ENCODE measurements at places on chromosomes 5 and 9.

DNA sequence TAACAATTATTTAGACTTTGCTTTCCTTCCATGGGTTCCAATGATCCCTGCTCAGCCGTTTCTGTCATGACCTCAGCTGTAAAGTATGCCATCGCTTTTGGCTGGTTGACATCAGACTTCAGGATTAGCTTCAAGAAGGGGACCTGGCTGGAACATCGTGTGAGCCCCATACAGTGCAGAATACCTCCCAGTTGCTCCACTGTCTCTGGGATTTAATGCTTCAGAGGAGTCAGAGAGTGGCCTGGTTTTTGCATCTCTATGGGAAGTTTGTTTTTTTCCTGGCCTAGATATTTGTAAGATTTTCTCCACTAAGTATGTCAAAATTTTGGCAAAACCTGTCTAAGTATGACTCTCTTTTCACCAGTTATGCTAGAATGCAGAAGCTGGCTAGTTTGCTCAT, 216.9 kb downstream of the GABBR2 start:
- H3K27ac ChIP-seq = no peak overlapping the region
- H3K36me3 ChIP-seq = no peaks in the 10 kb centered on the region
- H3K4me3 ChIP-seq = no peak overlapping the region
- peaks cover 23% of the 10 kb centered on the region for H3K4me1 ChIP-seq

GRCh38 chr9:134496413-134497282, 145.0 kb upstream of the COL5A1 start:
- H3K36me3 ChIP-seq = no peaks in the 10 kb centered on the region
- DNase-seq = peak; percentile 43
- H3K27ac ChIP-seq = no peak overlapping the region
- peaks cover 25% of the 10 kb centered on the region for H3K27me3 ChIP-seq
- peaks cover 6% of the 10 kb centered on the region for H3K4me1 ChIP-seq
- H3K4me3 ChIP-seq = no peak overlapping the region

GRCh38 chr5:144710637-144711036, 540.0 kb downstream of the KCTD16 start:
- H3K27ac ChIP-seq = no peak overlapping the region
- H3K36me3 ChIP-seq = no peaks in the 10 kb centered on the region
- no peaks in the 10 kb centered on the region for H3K4me1 ChIP-seq
- no peaks in the 10 kb centered on the region for H3K27me3 ChIP-seq
- DNase-seq = no peak

DNA sequence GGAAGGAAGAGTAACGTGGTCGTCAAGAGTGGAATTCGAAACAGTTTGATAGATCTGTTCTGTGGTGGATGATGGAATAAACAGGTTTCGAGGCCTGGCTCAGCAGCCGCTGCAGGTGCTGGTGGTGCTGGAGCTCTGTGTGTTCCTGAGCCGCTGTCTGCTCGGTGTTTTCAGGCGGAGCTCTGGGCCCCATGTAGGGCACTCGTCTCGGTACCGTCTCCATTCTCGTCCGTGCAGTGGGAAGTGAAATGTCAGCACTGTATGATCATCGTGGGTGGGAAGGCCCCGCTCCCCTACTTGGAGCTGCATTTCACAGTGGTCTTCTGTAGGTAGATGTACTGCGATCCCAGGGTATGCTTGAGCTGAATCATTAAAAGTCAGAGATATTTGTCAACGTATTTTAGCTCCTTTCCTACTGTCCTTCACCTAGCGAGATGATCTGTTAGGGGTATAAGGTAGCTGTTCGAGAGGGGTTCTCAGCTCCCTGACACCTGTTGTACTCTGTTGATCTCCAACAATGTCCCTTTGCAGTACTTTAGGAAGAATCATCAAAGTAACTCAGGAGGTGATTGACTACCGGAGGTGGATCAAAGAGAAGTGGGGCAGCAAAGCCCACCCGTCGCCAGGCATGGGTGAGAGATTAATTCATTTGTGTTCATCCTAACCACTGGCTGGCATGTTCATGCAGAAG, 35.9 kb downstream of the TENT4A start:
- H3K36me3 ChIP-seq = peaks cover 78% of the 10 kb centered on the region
- H3K4me1 ChIP-seq = no peaks in the 10 kb centered on the region
- no peak for DNase-seq
- no peaks in the 10 kb centered on the region for H3K27me3 ChIP-seq
- no peak overlapping the region for H3K27ac ChIP-seq

- no peak overlapping the region for H3K27ac ChIP-seq
- DNase-seq = no peak
- no peaks in the 10 kb centered on the region for H3K27me3 ChIP-seq
- no peaks in the 10 kb centered on the region for H3K36me3 ChIP-seq
- no peaks in the 10 kb centered on the region for H3K4me1 ChIP-seq
Observed at GRCh38 chr5:81007637-81008027, 47.5 kb downstream of the RASGRF2 start.

GRCh38 chr5:63572740-63573139, 389.5 kb downstream of the HTR1A start:
- no peaks in the 10 kb centered on the region for H3K4me1 ChIP-seq
- H3K27me3 ChIP-seq = no peaks in the 10 kb centered on the region
- H3K4me3 ChIP-seq = no peak overlapping the region
- H3K27ac ChIP-seq = no peak overlapping the region

- H3K4me1 ChIP-seq = no peaks in the 10 kb centered on the region
- no peaks in the 10 kb centered on the region for H3K36me3 ChIP-seq
- no peaks in the 10 kb centered on the region for H3K27me3 ChIP-seq
- DNase-seq = no peak
Observed at GRCh38 chr9:107577140-107577776, 87.7 kb upstream of the KLF4 start.

DNA sequence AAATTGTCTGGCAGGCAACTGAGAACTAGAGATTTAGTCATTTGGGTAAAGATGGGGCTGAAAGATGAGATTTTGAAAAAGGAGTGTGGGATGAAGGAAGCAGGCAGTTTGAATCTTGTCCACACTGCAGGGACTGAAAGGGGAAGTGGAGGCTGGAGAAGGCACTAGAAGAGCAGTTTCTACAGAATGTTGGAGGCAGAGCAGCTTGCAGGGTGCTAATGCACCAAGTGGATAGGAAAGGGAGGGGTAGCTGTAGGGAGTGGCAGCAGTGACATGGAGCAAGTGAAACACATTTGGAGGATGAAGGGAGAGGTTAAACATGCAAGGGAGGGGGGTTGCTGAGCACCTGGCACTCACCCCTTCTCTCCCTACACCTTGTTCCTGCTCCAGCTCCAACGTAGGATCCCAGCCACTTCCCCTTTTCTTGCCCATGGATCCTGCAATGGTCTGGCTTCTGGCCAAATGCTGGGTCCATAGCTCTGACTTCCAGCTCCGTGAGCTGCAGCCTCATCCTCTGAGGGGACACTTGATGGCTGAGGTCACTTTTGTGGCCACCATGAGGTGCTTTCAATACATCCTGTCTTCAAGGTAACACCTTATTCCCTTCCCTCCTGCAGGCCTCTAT, 30.0 kb upstream of the FGD3 start:
- H3K36me3 ChIP-seq = no peaks in the 10 kb centered on the region
- H3K27me3 ChIP-seq = peaks cover 21% of the 10 kb centered on the region
- H3K4me1 ChIP-seq = no peaks in the 10 kb centered on the region
- no peak for DNase-seq
- H3K4me3 ChIP-seq = no peak overlapping the region

GRCh38 chr5:173743641-173744343, 127.3 kb upstream of the BOD1 start:
- H3K4me1 ChIP-seq = peaks cover 26% of the 10 kb centered on the region
- no peak for DNase-seq

DNA sequence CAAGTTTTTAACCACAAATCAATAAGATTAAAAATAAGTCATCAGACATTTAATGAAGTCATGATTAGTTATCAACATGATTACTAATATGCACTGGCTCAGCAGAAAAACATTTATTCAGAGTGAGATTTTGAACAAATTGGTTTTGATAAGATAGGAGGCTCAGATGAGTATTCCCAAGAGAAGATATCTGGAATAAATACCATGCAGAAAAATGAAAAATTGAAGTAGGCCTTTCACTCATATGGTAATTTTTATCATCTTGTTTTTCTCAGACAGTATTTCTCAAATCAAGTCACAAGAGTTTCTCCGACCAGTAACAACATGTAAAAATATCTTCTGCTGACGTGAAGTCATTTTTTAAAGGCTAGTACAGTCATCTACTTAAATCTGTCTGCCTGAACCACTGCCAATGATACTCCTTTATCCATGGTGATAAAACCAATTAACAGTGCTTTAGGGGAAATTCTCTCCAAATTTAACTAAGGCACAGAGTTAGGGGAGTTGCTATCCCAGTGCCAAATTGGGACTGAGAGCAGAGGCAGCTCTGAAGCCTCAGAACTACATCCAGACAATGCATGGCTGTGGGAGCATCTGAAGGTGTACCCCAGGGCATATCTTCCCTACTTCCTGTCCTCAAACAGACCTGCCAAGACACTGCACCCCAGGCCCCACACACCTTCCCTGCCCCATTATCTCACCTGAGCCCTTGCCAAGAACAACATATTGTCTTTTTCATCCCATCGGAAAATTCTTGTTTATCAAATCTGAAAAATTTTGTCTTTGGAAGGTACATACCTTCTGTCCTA, 105.5 kb upstream of the TSLP start:
- no peaks in the 10 kb centered on the region for H3K36me3 ChIP-seq
- H3K27ac ChIP-seq = peak overlapping the region; percentile 21
- H3K4me1 ChIP-seq = peaks cover 9% of the 10 kb centered on the region
- no peaks in the 10 kb centered on the region for H3K27me3 ChIP-seq

- DNase-seq = peak; percentile 78
- peak overlapping the region; percentile 96 for H3K27ac ChIP-seq
- H3K4me3 ChIP-seq = peak overlapping the region; percentile 59
- H3K27me3 ChIP-seq = no peaks in the 10 kb centered on the region
- peaks cover 57% of the 10 kb centered on the region for H3K4me1 ChIP-seq
Observed at GRCh38 chr9:109252291-109252690, 68.6 kb downstream of the EPB41L4B start.

GRCh38 chr5:26343801-26344325, 694.5 kb downstream of the CDH9 start:
- H3K4me1 ChIP-seq = peaks cover under 1% of the 10 kb centered on the region
- H3K36me3 ChIP-seq = no peaks in the 10 kb centered on the region
- DNase-seq = no peak

DNA sequence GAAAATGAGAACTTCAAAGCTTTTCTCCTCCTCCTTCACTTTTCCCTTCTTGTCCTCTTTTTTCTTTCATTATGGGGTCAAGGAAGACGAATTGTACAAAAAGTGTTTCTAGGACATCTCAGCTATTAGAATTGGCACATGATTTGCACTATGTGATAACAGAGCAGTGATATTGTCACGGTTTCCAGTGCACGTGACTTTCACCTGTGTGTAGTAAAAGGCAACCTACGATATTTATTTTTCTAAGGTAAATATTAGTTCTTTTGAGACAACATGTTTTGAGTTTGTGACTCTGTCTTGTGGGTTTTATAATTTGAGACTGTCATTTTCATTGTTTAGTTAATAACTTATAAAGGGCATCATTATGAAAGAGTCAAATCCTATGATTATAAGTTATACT, 213.1 kb downstream of the PSAT1 start:
- no peak overlapping the region for H3K27ac ChIP-seq
- no peaks in the 10 kb centered on the region for H3K27me3 ChIP-seq
- no peaks in the 10 kb centered on the region for H3K36me3 ChIP-seq
- H3K4me3 ChIP-seq = no peak overlapping the region
- no peak for DNase-seq
- no peaks in the 10 kb centered on the region for H3K4me1 ChIP-seq

DNA sequence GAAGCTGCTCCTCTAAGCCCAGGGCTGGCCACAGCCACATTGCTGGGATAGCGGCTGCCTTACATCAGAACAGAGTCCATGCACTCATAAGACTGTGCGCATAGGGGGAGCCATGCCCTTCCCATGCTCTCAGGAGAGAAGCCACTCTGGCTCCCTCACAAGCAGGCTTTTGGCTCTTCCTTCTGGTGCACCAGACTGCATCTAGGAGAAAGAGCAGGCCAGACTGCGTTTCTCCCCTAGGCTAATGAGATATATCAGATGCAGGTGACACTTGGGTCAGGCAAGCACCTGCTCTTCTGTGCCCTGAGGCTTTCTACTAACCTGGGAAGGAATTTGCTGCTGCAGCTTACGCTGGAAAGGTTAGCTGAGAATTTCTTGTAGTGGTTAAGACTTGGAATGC, 43.2 kb upstream of the BRINP1 start:
- H3K4me1 ChIP-seq = no peaks in the 10 kb centered on the region
- H3K36me3 ChIP-seq = no peaks in the 10 kb centered on the region
- peak; percentile 39 for DNase-seq
- H3K27me3 ChIP-seq = no peaks in the 10 kb centered on the region
- no peak overlapping the region for H3K27ac ChIP-seq

DNA sequence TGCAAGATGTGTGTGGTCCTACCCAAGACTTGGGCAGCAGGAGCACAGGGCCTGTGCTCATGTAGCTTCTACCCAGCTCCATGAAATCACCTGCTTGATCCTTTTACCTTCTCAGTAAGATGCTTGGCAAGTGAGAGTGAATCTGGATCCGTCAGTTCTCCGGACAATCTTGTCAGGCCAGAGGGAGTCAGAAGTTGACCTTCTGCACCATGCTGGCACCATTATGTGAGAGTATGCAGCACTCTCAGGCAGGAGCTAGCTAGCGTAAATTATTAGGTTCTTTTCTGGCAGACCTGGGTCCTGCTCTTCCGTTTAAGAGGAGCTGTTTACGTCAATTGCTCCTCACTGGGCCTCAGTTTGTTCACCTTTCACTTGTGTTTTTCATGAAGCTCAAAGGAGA, 37.0 kb upstream of the ADAM19 start:
- H3K36me3 ChIP-seq = no peaks in the 10 kb centered on the region
- no peak overlapping the region for H3K4me3 ChIP-seq
- no peak for DNase-seq
- peaks cover 14% of the 10 kb centered on the region for H3K4me1 ChIP-seq
- peak overlapping the region; percentile 47 for H3K27ac ChIP-seq

DNA sequence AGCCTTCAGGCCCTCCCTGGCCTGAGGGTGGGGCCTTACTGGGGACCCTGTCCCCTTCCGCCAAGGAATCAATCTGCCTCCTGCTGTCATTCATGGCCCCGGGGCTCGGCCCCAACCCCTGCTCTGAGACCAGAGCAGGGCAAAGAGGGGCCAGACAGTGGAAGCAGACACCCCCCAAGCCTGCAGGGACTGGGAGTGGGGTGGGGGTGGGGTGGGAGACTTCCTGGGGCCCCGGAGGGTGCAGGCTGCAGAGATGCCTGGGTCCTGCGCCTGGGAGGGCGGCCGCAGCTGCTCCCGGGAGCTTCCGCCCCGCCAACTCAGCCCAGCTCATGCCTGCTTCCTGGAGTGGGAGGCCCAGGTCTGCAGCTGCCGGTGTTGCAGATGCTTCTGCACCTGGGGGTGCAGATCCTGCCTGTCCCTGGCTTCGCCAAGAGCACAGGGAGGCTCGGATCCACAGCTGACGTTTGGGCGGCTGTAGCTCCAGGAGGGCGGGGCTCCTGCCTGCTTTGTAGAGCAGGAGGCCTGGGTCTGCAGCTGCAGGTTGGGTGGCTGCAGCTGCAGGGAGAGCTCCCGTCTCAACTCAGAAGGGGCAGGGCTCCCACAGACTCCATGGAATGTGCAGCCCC, 6.2 kb downstream of the KIF4B start:
- H3K4me3 ChIP-seq = no peak overlapping the region
- H3K27ac ChIP-seq = no peak overlapping the region
- DNase-seq = no peak
- H3K36me3 ChIP-seq = no peaks in the 10 kb centered on the region
- H3K27me3 ChIP-seq = peaks cover 27% of the 10 kb centered on the region

- H3K4me1 ChIP-seq = no peaks in the 10 kb centered on the region
- H3K27ac ChIP-seq = no peak overlapping the region
- H3K4me3 ChIP-seq = no peak overlapping the region
- no peak for DNase-seq
Observed at GRCh38 chr5:82257729-82258128, 20.4 kb downstream of the RPS23 start.

GRCh38 chr5:150486402-150487198, 21.3 kb upstream of the NDST1 start:
- DNase-seq = peak; percentile 51
- no peaks in the 10 kb centered on the region for H3K27me3 ChIP-seq
- peak overlapping the region; percentile 72 for H3K4me3 ChIP-seq
- H3K27ac ChIP-seq = peak overlapping the region; percentile 63
- H3K36me3 ChIP-seq = peaks cover 4% of the 10 kb centered on the region
- peaks cover 43% of the 10 kb centered on the region for H3K4me1 ChIP-seq
